ENCODE measurements at places on chromosomes 6 and 20.

DNA sequence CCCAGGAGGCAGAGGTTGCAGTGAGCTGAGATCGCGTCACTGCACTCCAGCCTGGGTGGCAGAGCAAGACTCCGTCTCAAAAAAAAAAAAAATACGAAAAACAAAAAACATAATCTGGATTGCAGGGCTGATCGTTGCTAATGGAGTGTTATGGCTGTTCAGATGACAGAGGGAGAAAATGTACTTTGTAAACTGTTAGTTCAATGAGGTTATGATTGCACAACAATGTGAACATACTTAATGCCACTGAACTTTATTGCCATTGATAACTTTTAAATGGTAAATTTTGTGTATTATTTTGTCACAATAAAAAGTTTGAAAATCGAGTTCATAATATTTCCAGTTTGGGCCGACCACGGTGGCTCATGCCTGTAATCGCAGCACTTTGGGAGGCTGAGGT, 10.5 kb downstream of the C20orf173 start:
- DNase-seq = no peak

DNA sequence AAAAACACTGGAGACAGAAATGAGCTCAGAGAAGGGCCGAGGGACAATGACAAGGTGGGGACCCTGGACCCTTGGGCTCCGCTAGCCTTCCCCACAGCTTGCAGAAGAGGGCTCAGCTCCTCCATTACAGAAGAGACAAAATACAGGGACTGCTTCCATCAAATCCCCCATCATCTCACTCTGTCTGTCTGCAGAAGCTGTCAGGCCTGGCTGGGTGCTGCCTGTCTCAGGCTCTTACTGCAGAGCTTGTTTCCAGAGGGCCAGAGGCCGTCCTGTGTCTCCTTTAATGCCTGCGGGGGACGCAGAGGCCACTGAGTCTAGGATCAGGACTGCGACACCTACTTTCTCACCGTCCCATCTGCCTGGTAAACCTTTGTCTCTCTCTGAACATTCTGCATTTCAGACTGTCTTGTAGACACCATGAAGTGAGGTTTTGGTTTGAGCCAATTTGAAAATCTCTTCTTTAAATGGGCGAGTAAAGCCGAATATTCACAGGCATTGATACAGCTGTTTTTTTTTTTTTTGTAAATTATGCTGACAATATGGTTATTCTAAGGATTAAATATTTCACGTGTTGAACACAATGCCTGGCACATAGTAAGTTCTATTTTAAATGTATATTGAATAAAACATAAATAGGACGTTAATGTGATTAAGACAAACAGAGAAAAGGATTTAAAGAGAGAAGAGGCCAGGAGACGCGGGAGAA, 28.3 kb downstream of the RNASET2 start:
- DNase-seq = no peak

DNA sequence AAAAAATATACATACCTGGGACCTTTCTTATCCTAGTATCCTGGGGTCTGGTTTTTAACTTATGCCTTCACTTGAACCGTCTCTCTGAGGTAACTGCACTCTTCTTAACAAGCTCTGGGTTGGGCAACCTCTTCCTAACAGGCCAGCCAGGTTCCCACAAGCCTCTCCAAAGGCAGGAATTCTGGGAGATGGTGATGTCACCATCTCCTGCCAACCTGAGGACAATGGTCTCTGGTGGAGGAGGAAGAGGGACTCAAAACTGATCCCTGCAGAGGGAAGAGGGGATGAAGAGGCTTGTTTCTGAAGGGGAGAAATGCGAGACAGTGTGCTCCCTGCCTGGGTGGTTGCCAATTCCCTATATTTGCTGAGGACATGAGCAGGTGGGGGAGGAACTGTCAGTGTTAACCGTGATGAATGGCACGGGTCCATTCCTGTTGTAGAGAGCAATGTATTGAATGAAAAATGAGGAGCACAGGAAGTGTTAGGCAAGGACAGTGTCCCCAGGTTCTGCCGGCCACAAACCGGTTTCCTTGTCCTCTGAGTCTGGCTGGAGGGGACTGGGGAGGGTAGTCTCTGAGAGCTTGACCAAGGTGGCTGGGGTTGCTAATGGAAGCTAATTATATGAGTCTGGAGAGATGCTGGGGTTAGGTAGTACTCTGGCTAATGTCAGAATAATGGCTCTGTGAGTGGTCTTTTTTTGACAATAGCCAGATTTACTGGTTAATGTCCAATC, 95.5 kb downstream of the KCNB1 start:
- DNase-seq = no peak

GRCh38 chr20:51221791-51222408, 199.0 kb upstream of the KCNG1 start:
- DNase-seq = no peak

GRCh38 chr6:118632359-118632758, 19.0 kb downstream of the CEP85L start:
- no peak for DNase-seq

- DNase-seq = peak; percentile 46
Measured at GRCh38 chr20:4082406-4083097, 67.2 kb upstream of the RNF24 start.

DNA sequence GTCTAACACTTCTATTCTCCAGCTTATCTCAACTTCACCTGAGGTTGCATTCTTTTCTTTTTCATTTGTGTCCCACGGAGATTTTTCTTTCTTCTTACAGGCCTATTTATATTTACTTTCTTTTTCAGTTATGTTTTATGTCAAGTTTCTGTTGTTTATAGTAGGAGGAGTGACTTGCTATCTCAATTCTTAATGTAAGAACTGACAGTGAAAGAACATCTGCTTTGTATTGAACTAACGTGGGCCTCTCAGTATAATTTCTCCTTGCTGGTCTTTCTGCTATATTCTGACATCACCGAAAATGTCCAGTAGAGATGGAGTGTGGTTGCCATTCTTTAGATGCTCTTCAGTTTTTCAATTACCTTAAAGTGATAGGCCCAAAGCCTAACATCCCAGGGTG, 521.7 kb downstream of the EPM2A start:
- DNase-seq = no peak

DNA sequence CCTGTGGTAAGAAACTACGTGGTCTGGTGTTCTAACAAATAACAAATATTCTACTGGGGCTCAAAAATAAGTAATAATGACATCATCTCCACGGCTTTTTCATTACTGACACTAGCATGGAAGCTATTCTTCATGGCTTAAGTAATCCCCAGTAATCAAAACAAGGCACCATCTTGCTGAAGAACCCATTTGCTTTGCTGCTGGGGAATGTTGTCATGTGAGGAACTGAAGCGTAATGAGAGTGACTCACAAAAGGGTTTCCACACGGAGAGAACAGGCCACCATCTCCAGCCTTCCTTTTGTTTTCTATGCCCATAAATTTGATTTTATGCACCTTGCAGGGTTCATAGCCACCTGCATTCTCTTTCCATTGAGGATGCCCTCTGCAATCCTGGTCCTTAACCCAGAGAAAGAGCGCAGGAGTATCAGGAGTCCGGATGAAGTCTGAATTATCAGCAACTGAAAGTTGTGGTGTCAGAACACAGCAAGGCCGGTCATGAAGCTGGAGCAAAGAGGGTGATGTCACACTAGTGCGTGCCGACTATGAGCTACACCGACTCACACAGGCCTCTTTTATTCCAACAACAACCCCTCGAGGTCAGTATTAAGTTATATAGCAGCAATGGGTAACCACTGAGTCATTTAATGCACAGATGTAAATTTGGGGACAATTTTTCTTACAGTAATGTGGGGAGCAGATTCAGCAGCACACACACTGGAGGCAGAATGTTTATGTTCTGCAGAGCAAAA, 173.7 kb upstream of the SSTR4 start:
- DNase-seq = peak; percentile 21

DNA sequence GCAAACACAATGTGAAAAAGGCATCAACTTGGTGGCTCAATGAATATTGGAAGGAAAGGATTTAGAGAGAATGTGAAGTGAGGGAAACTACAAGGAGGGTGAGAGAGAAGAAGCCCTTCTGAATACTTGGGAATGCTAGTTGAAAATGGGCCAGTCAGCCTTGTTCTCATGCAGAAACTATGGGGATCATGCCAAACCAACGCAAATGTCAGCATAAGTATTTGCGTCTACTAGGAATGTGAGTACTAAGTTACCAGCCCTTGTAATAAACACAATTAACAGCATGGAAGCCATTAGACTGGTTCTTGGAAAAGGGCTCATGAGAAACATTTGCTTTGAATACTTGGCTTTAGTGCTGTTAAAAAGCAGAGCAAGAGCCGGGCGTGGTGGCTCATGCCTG, 54.9 kb upstream of the AIG1 start:
- no peak for DNase-seq

DNA sequence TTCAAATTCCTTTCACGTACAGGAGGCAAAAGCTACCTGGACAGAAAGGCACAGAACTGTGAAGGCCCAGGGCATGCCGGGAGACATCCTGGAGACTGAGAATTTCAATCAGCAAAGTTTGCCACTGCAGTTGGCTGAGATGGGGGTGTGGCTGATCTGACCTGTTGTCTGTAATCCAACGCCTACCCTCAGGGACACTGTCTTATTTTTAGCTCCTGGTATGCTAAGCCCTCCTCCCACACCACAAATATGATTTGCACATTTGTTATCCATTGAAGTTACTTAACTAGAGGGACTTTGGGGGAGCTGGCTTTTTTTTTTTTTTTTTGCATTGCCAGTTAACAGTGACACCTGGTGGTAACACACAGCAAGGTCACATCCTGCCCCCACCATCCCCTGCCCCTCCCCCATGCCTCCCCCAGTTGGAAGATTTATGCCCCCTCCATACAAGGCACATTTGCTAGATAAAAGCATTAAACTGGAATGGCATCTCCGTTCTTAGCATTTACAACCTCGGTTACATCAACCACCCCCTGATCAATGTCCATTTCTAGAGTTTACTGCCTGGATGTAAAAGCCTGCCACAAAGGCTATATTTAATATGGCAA, 40.4 kb downstream of the TTI1 start:
- DNase-seq = peak; percentile 56

GRCh38 chr6:20678831-20679352, 144.6 kb downstream of the CDKAL1 start:
- no peak for DNase-seq

- no peak for DNase-seq
Measured at GRCh38 chr6:14765106-14765505, 480.8 kb upstream of the JARID2 start.

- DNase-seq = no peak
Measured at GRCh38 chr6:110041126-110041525, 63.0 kb downstream of the GPR6 start.

GRCh38 chr20:35013421-35014411, 58.0 kb downstream of the MYH7B start:
- no peak for DNase-seq

GRCh38 chr20:47736570-47737152, 48.6 kb downstream of the SULF2 start:
- no peak for DNase-seq

DNA sequence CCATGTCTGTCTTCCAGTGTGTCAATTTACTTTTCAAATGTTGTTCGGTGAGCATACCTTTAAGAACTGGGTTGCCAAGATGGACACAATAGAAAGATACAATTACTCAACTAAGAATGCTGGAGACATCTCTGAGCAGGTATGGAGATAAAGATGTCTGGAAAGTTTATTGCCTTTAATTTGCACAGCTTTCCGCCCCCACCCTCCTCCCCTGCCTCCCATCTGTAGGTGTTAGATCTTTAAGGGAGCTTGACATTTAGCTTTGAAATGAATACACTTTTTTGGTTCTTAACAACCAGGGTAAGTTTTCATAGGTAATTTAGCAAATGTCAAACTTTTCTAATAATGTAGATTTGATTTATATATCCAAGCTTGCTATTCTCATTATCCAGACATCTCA, 104.4 kb downstream of the BTBD3 start:
- no peak for DNase-seq

GRCh38 chr6:123007885-123008284, 11.8 kb downstream of the CLVS2 start:
- no peak for DNase-seq

DNA sequence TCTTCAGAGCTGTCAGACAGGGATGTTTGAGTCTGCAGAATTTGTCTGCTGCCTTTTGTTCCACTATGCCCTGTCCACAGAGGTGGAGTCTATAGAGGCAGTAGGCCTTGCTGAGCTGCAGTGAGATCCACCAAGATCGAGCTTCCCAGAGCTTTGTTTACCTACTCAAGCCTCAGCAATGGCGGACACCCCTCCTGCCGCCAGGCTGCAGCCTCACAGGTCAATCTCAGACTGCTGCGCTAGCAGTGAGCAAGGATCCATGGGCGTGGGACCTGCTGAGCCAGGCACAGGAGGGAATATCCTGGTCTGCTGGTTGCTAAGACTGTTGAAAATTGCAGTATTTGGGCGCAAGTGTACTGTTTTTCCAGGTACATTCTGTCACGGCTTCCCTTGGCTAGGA, 28.4 kb upstream of the RAB32 start:
- no peak for DNase-seq

DNA sequence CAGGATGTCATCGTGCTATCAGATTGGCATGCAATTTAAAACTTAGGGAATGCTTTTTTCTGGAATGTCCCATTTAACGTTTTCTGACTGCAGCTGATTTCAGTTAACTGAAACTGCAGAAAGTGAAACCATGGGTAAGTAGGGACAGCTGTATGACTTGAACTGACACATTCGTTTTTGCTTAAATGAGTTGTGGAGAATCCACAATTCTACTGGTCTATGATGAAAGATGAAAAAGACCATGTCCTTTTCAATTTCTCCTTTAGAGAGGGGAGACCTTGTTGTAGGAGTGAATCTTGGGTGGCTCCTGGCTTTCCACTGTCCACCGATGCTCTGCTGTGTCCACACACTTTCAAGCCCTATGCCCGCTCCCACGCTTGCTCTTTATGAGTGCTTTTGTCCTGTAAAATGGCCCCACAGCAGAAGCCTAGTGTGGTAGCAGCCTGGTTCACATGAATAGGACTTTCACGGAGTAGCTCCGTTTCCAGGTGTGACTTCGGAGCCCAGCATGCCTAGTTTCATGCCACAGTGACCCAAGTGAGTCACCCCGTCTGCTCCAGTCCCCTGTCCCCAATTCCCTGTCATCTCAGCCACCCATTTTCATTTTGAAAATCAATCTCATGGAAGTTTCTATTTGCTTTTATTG, 21.9 kb downstream of the DYNLT1 start:
- no peak for DNase-seq

DNA sequence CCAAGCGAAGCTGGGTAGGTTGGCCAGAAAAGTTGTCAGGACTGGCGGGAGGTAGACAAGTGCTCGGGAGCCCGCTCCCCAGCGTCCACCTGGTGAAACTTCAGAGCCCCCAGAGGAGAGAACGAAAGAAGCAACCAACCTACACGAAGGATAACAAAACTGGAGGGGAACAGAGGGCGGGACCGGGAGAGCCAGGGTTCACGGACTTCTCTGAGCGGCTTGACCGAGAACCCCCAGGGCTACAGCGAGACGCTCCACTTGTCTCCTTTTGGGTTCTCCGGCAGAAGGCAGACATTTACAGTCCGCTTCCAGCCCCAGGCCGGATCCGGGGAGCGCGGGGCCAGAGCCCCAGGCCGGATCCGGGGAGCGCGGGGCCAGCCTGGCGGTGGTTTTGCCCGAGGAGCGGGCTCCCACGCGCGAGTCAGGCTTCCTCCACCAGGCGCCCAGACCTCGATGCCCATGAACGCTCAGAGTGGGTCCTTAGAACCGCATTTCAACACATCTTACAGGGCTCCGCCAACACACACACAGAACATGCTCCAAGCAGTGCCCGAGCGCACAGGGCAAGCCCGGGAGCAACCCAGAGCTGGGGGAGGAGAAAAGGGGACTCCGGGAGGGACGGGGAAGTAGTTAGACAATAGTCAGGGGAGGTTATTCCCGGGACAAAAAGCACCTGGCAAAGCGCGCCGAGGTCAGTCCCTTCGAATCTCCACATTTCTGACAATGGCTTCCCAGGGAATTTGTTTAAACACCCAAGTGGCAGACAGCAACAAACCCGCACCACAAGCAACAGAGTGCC, 1.1 kb downstream of the PTPRK start:
- peak; percentile 85 for DNase-seq

GRCh38 chr6:110652520-110652919, 162.7 kb downstream of the CDK19 start:
- DNase-seq = no peak
